NCI-H2081 treated with DMSO at 0.1 percent for 48 hours (cell line): ENCODE measurements at places on chromosomes 7 and 10.

DNA sequence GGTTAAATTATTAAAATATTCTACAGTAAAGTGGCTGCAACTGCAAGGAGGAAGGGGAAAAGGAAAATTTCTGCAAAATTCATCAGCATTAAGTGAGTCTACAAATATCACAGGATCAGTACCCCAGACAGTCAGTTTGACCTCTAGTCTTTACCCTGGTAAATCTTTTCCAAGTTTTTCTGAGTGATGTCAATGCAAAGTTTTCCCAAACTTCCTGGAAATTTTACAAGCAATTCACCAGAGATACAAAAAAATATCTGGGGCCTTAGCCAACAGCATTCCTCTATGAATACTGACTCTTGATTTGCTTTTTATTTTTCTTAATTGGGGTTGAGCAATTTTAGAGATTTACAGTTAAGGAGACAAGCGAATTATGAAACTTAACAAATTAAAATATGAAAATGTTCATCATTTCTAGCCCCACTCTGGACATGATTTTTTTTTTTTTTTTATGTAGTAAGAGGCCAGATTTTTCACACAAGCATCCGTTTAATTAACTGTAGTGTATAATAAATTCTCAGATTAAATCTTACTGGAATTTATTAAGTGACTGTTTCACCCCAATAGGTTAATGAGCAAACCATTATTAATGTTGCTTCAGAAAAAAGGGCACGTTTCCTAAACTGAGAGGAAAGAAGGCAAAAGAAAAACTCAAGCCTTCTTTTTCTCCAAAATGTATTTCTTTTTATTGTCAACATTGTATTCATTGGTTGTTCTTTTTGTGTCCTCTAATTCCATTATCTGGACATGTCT is 539.5 kb upstream of the FZD8 start:
- DNase-seq: no peak

DNA sequence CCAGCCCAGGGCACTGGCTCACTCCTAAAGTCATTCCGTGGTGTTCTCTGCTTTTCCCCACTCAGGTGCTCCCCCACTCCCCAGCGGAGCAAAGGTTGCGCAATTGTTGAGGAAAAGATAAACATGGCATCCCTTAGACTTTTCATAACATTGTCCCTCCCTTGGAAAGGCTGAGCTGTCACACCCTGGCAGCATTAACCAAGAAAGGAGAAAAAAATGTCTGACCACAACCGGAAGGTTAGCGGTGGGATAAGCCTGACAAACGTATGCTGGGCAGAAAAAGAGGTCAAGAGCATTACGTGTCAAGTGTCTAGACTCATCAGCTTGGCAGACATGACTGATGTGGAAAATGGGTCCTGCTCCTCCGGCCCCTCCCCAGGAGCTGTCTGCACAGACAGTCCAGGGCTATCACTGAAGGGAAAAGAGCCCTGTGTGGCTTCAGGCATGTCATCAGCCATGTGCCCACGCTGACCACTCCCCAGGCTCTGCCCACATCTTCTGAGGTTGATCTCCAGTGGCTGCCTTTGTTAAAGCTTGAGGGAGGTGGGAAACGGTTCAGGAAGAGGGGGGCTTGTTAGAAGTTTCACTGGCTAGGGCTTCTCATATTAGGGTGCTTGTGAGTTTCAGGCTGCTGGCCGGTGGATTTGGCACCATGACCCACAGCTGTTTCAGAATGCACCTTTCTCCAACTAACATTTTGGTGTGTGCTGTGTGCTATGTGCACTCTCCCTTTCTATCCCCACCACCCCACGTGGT is 30.1 kb downstream of the BTBD16 start:
- DNase-seq: no peak

- DNase-seq: no peak
Observed at GRCh38 chr7:82226191-82226590, 217.4 kb downstream of the CACNA2D1 start.

- no peak for DNase-seq
Observed at GRCh38 chr7:138916275-138916674, 64.9 kb downstream of the KIAA1549 start.

DNA sequence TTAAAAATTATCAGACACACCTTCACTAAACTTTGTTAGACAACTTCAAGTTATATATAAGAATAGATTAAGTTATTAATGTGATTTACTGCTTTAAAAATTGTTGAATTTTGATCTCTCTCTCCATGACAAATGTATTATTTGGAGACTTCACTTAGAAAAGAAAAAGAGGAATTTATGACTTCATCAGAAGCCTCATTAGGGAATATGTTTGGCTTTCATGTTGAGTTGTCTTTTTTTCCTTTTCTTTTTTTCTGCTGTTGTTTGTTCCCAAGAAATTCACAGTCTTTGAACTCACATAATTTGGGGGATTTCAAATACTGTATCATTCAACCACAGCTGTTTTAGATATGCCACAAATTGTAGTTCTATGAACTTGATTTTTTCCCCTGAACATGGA is 149.5 kb downstream of the PPP1R9A start:
- no peak for DNase-seq

DNA sequence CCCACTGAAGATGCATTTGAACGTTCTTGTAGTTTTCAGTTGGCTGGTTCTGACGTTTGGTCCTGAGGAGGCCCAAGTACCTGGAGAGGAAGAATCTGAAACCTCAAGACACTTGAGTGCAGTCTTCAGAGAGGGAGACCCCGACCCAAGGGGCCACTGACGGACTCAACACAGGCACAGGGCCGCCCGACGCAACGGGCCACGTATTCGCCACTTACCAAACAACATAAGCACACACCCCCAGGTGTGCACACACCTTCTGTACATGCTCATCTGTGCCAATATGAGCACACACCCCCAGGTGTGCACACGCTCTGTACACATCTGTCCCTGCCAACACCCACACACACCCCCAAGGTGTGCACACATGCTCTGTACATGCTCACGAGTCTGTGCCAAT is 68.5 kb downstream of the DIP2C start:
- no peak for DNase-seq

DNA sequence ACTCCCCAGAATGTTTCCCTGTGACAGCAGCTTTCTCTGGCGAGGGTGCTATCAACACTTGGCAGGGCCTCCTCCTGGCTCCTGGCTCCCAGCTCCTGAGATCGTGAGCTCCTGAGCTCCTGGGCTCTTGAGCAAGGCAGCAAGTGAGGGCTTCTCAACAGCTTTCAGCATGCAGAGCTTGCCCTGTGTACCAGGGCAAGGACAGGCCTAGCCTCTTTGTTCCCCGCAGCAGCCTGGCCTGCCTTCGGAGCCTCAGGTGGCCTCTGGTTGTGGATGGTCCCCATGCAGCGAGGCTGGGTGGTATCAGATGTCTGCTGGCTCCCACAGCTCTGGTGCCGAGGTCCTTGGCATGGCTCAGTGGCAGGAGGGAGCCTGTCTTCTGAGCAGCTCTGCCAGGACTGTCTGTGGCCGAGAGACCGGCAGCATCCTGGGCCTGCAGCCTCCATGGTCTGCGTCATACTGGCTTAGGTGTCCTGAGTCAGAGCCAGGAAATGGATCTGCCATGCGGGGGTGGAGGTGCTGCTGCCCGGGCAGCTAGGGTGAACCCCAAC is 44.2 kb downstream of the ZMIZ1 start:
- no peak for DNase-seq

DNA sequence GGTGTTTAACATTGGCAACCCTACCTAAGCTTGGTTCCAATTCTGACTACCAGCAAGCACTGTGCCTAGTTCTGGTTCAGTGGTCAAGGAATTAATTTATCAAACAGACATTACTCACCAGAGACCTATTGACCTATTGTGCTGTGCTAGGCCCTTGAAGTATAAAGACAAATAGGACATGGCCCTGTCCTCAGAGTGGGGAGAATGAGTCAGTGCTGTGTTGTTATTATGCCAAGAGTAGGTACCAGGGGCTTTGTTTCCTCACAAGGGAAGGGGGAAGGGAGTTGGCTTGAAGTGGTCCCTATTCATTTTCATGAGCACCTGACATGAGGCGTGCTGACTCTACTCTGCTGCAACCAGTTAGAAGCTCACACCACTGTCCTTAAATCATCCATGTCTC is 62.6 kb upstream of the PLPP4 start:
- no peak for DNase-seq

GRCh38 chr7:140161047-140161446 is 15.7 kb downstream of the KDM7A start:
- DNase-seq: no peak

DNA sequence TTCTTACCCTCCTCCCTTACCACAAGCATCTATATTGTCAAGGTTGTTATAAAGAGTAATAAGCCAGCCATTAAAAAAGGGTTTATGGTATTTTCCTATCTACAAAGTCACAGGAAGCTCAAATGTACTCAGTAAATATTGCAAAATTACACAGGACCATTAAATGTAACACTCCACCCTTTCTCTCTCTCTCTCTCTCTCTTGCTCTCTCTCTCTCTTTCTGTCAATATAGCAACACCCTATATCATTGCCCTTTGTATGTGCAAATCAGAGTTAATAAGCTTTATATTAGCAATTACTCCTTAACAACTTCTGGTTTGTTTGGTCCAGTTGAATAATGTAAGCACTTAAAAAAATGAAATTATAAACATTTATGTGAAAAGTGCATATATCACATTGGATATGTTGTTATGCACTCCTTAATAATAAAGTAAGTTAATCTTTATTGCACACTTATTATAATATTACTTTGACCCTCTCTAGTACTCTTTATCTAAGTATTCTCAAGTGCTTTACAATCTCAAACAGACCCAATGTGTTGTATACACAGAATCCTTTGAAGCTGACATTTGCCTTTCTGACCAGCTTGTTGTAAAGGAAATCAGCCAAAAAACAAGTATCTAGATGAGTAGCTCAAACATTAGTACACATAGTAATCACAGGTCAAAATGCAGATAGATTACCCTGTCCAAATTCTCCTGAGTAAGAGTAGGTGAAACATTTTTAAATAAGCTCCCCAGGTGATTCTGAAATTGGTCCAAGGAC is 93.2 kb downstream of the CFTR start:
- DNase-seq: no peak

- no peak for DNase-seq
Observed at GRCh38 chr7:144628176-144628575, 207.7 kb downstream of the TPK1 start.

GRCh38 chr7:15007507-15007906 is 105.0 kb upstream of the DGKB start:
- DNase-seq: no peak

DNA sequence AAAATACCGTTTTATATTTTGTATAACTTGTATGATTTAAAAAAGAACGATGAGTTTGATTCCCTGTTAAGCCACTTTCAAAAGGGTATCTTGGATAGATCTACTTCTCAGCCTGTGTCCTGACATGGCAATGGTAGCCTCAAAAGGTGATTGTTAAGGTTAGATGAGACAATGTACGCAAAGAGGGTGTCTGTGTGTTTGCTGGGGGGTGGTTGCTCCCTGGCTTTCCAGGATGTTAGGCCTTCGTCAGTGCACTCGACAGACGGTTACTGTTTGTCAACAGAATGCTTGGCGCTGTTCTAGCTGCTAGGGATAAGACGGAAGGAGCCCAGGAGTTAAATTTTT is 90.3 kb downstream of the NEURL1 start:
- no peak for DNase-seq

GRCh38 chr10:55668326-55668922 is 692.6 kb downstream of the ZWINT start:
- DNase-seq: no peak

GRCh38 chr10:52313933-52314821 is at the start of gene DKK1:
Gene DKK1 (plus strand): TSS chr10:52314281. CDS start chr10:52314435, 154 bp downstream.
- no peak for DNase-seq

- no peak for DNase-seq
Observed at GRCh38 chr7:39310699-39311098, 255.5 kb upstream of the YAE1 start.

DNA sequence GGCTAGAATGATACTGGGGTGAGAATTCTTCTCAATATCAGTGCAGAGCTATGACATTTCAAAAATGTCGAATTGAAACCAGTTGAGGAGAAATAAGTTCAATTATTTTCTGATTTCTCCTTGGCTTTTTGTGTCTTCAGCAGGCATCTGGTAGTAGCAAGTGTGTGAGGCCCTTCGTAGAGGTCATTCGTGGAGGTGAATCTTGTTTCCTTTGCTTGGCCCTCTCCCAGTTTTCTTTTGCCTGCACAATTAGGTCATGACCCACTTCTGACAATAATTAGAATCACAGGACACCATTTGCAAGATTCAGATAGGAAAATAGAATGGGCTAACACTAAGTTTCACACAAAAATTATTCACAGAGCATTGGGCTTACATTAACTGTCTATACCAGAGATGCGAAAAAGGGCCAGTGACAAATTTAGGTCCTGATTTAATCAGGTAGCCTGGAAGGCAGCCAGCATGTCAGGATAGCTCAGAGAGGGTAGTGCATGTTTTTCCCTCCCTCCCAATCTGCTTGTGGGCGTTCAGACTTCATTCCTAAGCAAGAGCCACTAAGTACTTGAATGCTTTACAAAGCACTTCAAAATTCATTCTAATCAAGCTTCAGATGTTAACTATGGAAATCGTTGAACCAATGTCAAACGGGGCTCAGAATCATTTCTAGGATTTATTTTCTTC is 24.0 kb upstream of the A1CF start:
- no peak for DNase-seq

- DNase-seq: no peak
Observed at GRCh38 chr10:123800821-123801220, 90.8 kb downstream of the CPXM2 start.

DNA sequence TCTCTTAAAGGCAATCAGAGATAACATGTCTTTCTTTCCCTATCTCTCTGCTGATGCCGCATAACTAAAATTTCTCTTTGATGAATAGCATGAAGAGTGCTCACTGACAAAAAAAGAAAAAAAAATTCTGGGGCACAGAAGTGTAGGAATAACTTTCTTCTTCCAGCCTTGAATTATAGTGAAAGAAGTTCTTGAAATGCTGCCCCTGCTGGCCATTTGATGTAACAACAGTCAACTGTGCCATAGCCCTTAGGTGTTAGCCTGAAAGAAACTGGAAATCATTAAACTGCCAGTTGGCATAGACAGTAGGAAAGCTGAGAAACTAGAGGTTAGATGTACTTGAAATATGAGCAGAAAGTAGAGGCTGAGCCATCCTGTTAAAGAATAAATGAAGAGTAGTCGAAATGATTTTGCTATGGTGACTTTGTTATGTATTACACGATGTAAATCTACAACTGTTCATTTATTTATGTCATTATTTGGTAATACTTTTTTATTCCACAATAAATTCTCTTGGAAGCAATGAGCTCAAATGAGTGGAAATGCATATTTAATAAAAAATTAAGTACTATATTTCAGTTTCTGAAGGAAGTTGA is 48.3 kb upstream of the FAM171A1 start:
- no peak for DNase-seq

DNA sequence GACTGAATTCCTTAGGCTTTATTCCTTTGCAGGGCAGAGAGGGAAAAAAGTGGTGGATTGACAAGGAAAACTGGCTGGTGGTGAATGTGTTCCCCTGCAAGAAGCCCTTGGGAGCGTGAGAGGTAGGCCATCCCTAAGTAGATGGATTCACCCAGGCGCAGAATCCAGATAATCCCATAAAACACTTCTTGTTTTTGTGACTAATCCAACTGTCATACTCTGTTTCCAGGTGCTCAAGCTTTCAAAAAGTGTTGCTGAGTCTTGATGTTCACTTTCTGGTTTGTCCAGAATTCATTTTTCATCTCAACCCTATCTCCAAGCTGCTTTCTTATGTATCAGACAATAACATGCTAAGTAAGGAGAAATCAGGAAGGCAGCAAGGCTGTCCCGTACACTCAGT is 250.8 kb upstream of the HABP2 start:
- no peak for DNase-seq
